T-helper 17 cell (primary cell): ENCODE measurements at places on chromosomes 4 and X.

- DNase-seq, result no peak
Observed at GRCh38 chr4:112083587-112084347, 61.5 kb upstream of the FAM241A start.

DNA sequence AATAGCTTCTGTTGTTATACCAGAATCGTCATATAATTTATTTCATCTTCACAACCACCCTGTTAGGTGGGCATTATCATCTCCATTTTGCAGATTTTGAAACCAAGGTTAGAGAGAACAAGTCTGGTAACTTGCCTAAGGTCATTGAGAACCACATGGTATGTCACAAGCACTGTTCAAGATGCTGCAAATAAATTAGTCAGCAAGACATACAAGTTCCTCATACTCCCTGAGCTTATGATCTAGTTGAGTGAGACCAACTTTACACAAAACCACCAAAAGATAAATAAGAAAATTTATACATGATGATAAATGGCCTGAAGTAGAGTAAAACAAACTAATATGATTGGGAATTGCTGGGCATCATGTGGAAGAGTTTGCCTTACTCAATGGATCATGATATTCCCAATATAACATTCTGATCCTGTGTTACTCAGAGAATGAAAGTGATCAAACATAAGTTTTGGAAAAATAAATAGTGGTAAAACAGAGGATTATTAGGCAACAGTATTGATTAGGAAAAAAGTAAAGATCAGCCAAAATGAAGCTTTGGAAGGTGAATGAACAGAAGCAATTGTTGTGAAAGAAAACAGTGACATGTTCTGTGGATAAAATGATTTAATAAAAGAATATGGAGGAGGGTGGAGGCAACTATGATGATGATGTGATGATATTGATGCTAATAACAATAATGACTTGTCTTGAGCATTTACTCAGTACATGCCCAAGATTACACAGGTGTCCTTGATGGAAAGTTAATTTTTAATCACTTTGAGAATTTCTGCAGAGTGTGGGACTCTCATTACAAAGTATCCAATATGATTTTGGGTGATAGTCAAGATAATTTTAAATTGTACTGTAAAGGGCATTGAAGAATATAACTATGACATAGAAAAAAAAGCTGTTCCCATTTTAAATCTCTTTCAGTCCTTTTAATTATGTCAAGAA is 34.1 kb upstream of the IL1RAPL1 start:
- DNase-seq, result no peak

DNA sequence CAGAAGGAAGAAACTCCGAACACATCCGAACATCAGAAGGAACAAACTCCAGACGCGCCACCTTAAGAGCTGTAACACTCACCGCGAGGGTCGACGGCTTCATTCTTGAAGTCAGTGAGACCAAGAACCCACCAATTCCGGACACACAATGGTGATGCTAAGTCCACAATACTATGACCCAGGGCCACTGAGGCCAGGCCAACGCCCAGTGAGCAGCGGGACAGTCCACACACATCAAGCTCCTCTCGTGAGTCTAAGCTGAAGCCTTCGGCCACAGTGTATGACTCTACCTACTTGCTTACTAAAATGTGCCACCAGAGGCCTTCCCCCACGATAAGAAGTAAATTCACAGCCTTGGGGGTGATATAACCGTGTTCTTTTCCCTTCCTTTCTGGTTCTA is 10.2 kb upstream of the CDKN2AIP start:
- no peak for DNase-seq

- peak; percentile 35 for DNase-seq
Observed at GRCh38 chr4:153466949-153467896, 1.1 kb downstream of the TMEM131L start.

DNA sequence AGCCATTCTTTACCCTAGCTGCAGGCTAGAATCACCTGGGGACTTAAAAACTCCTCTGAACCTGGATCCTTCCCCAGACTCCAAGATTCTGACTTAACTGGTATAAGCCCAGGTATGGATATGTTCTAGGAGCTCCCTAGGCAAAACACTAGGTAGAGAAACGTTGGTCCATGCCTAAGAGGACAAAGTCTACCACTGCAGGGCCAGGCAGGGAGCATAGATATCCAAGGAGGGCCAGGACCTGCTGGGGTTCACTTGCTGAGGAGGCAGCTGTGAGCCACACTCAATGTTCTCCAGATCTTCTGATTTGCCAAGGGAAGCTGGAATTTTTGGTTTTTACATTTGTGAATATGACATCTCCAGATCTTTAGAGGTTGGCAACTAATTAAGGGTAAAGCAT is 48.6 kb upstream of the TRIM2 start:
- no peak for DNase-seq
